ENCODE measurements at places on chromosomes 13 and 19.

DNA sequence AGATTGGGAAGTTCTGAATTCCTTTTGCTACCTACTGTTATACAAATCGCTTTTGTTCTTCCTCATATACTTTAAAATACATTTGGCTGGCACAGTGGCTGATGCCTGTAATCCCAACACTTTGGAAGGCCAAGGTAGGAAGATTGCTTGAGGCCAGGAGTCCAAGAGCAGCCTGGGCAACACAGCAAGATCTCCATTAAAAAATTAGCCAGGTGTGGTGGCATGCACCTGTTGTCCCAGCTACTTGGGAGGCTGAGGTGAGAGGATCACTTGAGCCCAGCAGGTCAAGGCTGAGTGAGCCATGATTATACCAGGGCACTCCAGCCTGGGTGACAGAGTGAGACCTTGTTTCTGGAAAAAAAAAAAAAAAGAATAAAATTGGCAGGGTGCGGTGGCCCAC lies 34.4 kb upstream of the CXCL17 start:
- no peak for DNase-seq

- DNase-seq, result no peak
Observed at GRCh38 chr19:36838784-36839324, 667 bp upstream of the ZNF790 start.

GRCh38 chr13:76890021-76890420 lies 3.8 kb upstream of the KCTD12 start:
- DNase-seq, result no peak

DNA sequence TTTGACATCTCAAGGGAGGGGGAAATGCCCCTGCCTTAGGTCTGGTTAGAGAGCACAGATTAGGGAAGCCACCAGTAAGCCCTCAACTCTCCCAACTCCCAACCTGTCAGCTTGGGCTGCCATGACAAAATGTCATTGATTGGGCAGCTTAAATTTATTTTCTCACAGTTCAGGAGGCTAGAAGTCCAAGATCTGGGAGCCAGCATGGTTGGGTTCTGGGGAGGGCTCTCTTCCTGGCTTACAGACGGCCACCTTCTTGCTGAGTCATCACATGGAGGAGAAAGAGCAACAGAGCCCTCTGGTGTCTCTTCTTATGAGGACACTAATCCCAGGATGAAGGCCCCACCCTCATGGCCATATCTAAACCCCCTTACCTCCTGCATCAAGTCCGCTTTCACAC lies 24.2 kb downstream of the C19orf12 start:
- peak; percentile 62 for DNase-seq

DNA sequence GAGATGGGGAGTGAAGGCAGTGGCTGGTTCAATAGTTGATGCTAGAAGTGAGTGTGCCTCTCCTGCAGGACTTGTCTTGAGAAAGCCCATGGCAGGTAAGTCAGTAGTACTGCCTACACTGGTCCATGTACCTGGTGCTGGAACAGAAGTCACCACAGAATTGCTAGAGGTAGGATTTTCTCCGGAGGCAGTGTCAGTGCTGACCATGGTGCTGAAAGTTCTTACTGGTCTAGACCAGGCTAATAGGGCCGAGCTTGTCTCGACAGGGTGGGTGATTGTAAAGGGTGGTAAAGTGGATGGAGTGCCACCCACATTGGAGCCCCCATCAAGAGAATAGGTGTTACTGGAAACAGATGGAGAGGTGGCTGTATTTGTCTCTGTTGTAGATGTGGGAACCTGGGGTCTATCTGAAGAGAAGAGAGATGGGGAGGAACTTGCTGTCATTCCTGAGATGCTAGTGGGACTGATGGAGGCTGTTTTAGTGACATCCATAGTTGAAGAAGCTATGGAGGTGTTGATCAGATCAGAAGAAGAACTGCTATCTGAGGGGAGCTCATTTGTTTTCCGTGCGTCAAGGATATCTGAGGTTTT lies 36.6 kb downstream of the MUC16 start:
- no peak for DNase-seq
